Stimulated activated CD8-positive, alpha-beta memory T cell treated with anti-CD3 and anti-CD28 coated beads, Interleukin-4, amount 100 ng/mL, for 4 hours (primary cell): ENCODE measurements at places on chromosomes 12 and 14.

DNA sequence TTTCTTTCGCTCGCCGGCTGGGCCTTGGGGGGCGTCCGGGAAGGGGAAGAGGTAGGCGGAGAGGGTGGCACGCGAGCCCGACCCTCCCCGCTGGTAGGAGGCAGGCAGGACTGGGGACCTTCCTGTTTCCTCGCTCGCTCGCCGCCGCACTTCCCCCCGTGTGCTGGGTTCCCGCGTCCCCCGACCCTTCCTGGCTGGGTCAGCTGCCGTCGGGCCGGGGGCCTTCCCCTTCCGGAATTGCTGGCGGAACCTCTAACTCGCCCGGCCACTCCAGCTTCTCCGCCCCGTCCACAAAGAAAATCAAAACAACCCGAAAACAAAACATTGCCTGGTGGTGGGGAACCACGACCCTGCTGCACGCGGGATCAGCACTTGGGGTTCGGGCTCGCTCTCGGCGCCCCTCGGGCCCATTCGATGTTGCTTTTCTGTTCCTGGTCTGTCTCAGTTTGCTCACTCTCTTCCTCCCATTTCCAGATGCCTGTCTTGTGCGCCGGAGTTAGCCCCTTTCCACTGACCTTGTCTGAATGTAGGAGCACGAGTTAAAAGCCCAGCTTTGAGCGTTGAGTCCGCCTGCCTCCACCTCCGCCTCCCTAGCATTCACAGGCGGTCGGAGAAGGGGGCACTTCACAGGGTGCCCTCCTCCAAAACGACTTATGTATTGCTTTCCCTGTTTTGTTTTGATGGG, 581 bp downstream of the PAPOLA start:
- no peak for DNase-seq

DNA sequence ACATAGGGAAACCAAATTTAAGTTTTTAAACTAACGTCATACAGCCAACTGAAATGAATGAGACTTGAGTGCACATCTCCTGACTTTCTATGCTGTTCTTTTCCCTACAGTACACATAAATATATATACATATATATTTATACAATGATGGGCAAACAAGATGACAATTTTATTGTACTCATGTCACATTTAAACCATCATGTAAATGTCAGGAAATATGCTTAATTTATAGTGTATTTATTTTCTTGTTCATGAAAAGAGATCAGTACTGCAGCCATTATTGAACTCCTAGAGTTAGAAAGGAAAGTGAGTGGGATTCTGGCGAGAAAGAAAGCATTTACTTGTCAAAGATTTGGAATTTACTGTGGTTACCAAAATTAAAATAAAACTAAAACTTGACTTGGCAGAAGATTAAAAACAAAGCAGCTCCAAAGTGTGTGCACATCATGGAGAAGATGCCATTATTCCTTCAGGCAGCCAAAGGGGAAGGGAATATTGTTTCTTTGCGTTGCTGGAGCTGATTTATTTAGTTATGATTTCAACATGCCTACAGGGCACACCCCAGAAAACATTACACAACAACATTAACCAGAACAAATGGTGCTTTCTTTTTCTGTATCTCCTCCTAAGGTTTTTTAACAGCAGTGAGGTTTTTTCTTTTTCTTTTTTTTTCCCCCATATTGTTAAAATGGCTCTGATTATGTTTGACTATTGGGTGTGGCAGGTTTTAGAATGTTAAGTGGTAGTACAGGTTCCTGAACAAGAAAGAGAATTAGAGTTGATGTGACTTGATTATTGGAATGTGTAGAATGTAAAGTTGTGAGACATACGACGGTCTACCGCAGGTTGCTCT, 144.6 kb downstream of the RAD51B start:
- no peak for DNase-seq

GRCh38 chr12:68180792-68181744, 21.5 kb upstream of the IFNG start:
- no peak for DNase-seq

DNA sequence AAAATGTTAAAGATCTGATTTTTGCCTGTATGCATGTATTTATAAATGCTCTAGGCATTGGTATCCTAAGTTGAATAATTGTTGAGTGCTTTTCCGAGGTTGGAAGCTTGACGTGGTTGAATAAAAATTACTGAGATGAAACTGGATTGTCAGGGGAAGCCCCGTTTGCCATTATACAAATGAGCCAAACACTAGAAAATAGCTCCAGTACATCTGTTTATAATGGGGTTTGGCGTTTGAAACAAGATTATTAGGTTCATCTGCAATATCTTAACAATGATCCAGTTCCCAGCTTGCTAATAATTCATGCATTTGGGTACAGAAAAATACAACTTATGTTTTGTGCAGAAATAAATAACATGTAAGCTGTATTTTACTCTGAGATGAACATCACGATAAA, 789.6 kb downstream of the GALC start:
- DNase-seq: no peak

DNA sequence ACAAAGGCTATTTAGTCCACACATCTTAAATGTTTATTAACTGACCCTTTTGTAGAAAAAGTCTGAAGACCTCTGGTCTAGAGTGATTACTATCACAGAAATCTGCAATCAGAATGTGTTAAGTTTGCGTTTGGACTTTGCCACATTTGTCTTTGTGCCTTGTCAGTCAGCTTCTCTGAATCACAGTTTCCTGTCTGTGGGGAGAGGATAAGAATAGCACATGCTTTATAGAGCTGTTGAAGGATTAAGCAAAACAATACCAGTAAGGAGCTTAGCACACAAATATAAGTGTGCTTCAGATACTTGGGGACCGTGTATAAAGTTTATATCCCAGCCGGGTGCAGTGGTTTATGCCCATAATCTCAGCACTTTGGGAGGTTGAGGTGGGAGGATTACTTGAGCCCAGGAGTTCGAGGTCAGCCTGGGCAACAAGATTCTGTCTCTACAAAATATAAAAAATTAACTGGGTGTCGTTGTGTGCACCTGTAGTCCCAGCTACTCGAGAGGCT, 63.0 kb upstream of the BTG1 start:
- DNase-seq: no peak

GRCh38 chr12:28512876-28513275, 322.6 kb downstream of the CCDC91 start:
- DNase-seq: no peak
